ENCODE measurements at places on chromosomes 13 and 19.

DNA sequence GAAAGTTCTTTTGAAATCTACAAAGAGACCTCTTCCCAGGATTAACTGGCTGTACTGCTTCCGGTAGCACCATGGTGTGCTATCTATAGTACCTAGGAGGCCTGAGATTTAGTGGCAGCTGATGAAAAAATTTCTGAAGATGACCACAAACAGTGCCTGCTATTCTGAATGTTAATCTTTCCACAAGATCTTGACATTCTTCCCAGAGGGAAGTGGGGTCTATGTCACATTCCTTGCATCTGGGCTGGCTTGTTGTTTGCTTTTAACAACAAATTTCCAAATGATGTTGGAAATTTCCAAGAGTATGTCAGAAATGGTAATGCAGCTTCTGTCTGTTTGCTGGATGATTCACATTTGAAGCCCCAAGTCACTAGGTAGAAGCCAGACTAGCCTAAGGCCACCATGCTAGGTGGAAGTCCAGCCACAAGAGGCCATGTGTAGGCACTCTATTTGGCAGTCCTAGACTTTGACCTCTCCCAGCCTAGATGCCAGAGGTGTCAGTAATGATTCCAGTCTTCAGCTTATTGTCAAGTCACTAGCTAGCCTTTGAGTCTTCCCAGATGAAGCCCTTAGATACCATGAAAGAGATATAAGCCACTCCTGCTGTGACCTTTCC, 22.1 kb downstream of the SPART start:
- DNase-seq, result no peak

GRCh38 chr13:21932996-21933395, 262.1 kb downstream of the FGF9 start:
- no peak for DNase-seq

DNA sequence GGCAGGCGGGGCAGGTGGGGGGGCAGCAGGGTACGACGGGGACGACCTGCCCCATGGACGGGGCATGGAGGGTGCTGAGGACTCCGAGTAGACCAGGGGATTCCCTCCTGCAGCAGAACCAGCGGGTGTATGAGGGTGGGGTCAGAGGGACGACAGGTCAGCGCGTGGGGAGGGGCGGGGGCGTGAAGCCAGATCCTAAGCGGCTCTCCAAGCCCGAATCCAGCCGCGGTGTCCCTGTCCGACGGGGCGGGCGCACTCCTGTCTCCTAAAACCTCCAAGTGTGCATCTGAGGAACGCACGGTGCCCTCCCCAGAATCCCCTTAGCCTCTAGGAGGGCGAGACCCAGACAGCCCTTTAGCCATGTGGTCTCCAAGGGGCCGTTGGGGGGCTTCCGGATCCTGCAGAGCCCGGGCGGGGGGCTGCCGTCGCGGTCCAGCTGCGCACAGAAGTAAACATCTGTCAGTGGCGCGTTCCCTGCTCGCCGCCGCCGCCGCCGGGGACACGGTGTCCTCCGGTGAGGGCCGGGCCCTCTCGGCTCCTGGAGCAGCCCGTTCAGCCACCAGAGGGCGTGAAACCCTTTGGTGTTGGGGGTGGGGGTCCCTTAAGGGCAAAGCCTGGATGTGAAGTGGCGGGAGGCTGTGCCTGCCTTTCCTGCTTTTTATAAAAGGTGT, 730 bp downstream of the NRTN start:
- peak; percentile 66 for DNase-seq

DNA sequence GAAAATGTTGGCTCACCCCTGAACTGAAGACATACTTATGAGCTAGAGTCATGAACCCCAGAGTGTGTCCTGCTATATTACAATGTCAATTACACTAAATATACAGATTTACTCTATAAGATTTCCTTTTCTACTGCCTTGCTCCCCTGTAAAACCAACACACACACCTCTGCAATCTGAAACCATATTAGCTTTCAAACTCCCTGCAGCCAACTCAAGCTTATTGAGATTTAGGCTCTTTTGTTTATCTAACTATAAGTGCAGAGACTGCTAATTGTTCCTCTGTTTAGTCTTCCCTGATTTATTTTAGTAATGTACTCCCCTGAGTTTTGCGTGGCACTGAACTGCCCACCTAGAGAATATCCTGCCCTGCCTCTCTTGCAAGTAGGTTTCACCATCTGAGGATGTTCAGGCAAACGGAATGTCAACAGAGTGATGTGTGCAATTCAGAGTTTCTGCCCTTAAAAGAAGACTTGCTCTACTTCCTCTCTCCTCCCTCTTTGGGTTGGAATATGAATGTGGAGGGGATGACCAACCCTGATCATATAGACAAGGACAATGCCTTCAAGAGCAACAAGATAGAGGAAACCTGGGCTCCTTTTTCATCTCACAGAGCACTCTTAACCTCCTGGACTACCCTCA, 22.3 kb downstream of the FAM216B start:
- no peak for DNase-seq

- DNase-seq, result no peak
These were observed 84.8 kb downstream of the SERP2 start for GRCh38 chr13:44458313-44458975.

DNA sequence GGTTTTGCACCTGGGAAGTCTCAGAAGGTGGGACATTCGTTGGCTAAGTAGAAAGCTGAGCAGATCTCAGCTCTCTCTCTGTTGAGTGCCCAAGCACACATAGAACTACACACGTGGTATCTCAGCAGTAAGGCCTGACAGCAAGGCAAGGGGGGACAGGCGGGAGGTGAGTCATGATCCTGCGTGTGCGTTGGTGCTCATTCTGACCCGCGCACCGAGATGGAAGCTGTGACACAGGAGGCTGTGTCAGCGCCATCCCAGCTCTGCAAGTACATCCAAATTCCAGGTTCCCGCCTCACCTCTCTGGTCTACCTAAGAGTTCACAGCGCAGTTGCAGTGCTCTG, 135.7 kb downstream of the USP12 start:
- no peak for DNase-seq

DNA sequence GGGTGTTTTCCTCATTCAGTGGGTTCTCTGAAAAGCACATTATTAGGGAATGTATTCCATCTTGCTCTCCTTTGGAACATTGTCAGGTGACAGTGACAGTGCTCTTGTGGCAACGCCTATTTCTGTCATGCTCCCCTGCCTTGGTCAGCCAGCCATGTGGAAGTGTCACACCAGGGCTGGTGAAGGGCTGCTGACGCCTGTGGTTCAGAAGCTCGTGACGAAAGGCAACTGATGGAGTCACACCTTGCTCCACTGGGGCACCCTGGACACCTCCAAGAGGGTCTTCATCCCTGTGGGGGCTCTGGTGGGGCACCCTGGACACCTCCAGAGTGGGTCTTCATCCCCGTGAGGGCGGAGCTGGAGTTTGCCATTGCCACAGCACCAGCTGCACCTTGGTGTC, 68.9 kb upstream of the GPR183 start:
- DNase-seq, result no peak

GRCh38 chr19:30916238-30916637, 433.0 kb downstream of the TSHZ3 start:
- DNase-seq, result no peak

GRCh38 chr13:113879494-113880360, 15.9 kb upstream of the GAS6 start:
- DNase-seq, result no peak

- no peak for DNase-seq
These were observed 737 bp upstream of the ZNF181 start for GRCh38 chr19:34733266-34733745.

DNA sequence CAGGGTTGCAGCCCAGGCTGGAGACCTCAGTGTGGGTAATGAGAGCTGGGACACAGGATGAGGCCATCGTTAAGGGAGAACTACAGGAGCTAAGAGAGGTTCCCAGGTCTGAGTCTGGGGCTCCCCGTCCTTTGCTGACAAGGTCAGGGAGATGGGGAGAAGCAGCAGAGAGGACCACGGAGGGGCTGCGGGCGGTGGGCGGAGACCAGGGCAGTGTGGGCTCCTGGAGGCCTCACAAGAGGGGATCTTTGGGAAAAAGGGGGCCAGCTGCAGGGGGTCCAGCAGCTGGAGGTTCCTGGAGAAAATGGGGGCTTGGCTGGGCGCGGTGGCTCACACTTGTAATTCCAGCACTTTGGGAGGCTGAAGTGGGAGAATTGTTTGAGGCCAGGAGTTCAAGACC, 16.0 kb downstream of the RFX1 start:
- no peak for DNase-seq

- DNase-seq, result no peak
These were observed 6.2 kb downstream of the ARRDC2 start for GRCh38 chr19:18014197-18014596.

DNA sequence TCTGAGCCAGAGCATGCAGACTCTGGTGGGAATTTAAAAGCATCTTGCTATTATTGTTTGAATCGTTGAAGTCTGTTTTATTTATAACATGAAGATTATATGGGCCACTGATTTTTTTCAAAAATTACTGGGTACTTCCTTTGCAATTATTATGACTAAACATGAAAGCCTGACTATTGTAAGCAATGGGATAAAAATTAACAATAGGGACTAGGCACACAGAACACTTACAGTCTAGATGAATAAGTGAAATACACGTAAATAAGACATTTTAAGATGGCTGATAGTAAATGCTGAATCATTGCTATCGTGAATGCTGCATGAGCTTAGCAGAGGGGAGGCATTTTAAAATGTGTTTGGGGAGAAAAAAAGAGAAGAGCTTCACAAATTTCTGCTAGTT, 81.0 kb upstream of the MAB21L1 start:
- DNase-seq, result peak; percentile 18

- DNase-seq, result no peak
These were observed 317.5 kb downstream of the KLF12 start for GRCh38 chr13:73816702-73817101.

All from ACHN (cell line).